Memory B cell (primary cell): ENCODE measurements at places on chromosomes 7 and 10.
A peak's percentile ranks its signal among the peaks of the same experiment; 100 is the strongest.

- H3K27ac ChIP-seq = no peak overlapping the region
- H3K36me3 ChIP-seq = no peaks in the 10 kb centered on the region
- no peak overlapping the region for H3K4me3 ChIP-seq
Measured at GRCh38 chr7:13743226-13743625, 246.2 kb downstream of the ETV1 start.

- no peak overlapping the region for H3K27ac ChIP-seq
- H3K27me3 ChIP-seq = peaks cover 2% of the 10 kb centered on the region
- H3K36me3 ChIP-seq = no peaks in the 10 kb centered on the region
Measured at GRCh38 chr10:10828623-10829022, 189.0 kb upstream of the CELF2 start.

GRCh38 chr10:107141524-107142061, 22.9 kb downstream of the SORCS1 start:
- DNase-seq = no peak
- H3K4me1 ChIP-seq = no peaks in the 10 kb centered on the region
- H3K27ac ChIP-seq = no peak overlapping the region

DNA sequence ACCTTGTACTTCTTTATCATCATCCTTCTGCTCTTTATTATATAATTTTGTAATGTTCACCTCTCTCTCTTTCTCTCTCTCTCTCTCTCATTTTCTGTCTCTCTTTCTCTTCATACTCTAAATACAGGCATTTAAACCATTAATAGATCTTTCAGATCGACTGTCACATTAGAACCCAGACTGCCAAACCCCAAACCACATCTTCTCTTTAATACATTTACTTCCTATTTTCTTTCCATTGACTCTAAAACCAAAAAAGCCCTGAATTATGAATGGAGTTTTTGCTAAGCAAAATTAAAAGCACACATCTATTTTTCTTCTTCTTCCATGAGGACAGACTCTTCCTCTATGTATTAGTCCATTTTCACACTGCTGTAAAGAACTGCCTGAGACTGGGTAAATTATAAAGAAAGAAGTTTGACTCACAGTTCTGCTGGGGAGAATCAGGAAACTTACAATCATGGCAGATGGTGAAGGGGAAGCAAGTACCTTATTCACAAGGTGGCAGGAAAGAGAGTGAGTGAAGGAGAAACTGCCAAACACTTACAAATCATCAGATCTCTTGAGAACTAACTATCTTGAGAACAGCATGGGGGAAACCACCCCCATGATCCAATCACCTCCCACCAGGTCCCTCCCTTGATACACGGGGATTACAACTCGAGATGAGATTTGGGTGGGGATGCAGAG, 272.7 kb upstream of the MGMT start:
- H3K27me3 ChIP-seq = peaks cover 6% of the 10 kb centered on the region
- DNase-seq = no peak
- no peak overlapping the region for H3K27ac ChIP-seq
- no peaks in the 10 kb centered on the region for H3K36me3 ChIP-seq

- no peak overlapping the region for H3K27ac ChIP-seq
- no peaks in the 10 kb centered on the region for H3K4me1 ChIP-seq
- H3K27me3 ChIP-seq = no peaks in the 10 kb centered on the region
- no peak overlapping the region for H3K4me3 ChIP-seq
- H3K36me3 ChIP-seq = no peaks in the 10 kb centered on the region
Measured at GRCh38 chr10:106636766-106637491, 527.6 kb downstream of the SORCS1 start.

GRCh38 chr10:78747401-78748234, 321.1 kb upstream of the ZMIZ1 start:
- H3K27ac ChIP-seq = no peak overlapping the region
- peaks cover 13% of the 10 kb centered on the region for H3K27me3 ChIP-seq
- DNase-seq = no peak
- H3K36me3 ChIP-seq = no peaks in the 10 kb centered on the region

DNA sequence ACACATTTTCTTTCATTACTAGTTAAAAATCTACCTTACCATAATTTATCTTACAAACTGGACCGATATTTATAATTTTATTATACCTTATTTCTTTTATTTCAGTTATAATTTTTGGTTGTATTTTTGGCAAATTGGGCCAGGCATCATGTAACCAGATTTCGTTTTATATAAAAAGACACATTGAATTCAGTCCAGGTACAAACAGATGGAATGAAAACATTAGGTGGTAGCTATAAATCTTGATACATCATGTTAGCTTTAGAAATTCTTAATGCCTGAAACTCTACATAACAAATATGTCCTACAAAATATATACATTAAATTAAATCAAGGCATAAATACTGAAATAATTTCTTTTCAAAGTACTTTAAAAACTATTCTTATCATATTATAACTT, 73.1 kb downstream of the SLC13A1 start:
- no peak for DNase-seq
- no peaks in the 10 kb centered on the region for H3K36me3 ChIP-seq
- H3K27ac ChIP-seq = no peak overlapping the region
- H3K4me3 ChIP-seq = no peak overlapping the region
- H3K4me1 ChIP-seq = no peaks in the 10 kb centered on the region

- no peaks in the 10 kb centered on the region for H3K4me1 ChIP-seq
- H3K4me3 ChIP-seq = no peak overlapping the region
- no peaks in the 10 kb centered on the region for H3K36me3 ChIP-seq
- DNase-seq = no peak
Measured at GRCh38 chr7:143979359-143979758, 20.8 kb upstream of the OR6B1 start.

- H3K27me3 ChIP-seq = no peaks in the 10 kb centered on the region
- H3K36me3 ChIP-seq = peaks cover 8% of the 10 kb centered on the region
- peaks cover 48% of the 10 kb centered on the region for H3K4me1 ChIP-seq
- peak overlapping the region; percentile 81 for H3K27ac ChIP-seq
- no peak for DNase-seq
- H3K4me3 ChIP-seq = no peak overlapping the region
Measured at GRCh38 chr7:47570649-47571050, 11.3 kb downstream of the TNS3 start.

- H3K4me3 ChIP-seq = no peak overlapping the region
- H3K36me3 ChIP-seq = no peaks in the 10 kb centered on the region
- DNase-seq = no peak
Measured at GRCh38 chr7:4931943-4932342, 27.0 kb downstream of the MMD2 start.

GRCh38 chr10:129075508-129075907, 391.5 kb upstream of the MGMT start:
- H3K4me1 ChIP-seq = no peaks in the 10 kb centered on the region
- H3K27me3 ChIP-seq = peaks cover 1% of the 10 kb centered on the region
- H3K27ac ChIP-seq = no peak overlapping the region
- no peak for DNase-seq
- H3K36me3 ChIP-seq = no peaks in the 10 kb centered on the region

- no peaks in the 10 kb centered on the region for H3K36me3 ChIP-seq
- no peak overlapping the region for H3K4me3 ChIP-seq
Measured at GRCh38 chr10:42980553-42981357, 96.1 kb upstream of the RET start.

GRCh38 chr10:3835770-3836169, 50.8 kb upstream of the KLF6 start:
- H3K4me3 ChIP-seq = no peak overlapping the region
- no peak for DNase-seq
- no peaks in the 10 kb centered on the region for H3K27me3 ChIP-seq
- H3K27ac ChIP-seq = peak overlapping the region; percentile 72
- H3K4me1 ChIP-seq = peaks cover 9% of the 10 kb centered on the region

- no peak overlapping the region for H3K4me3 ChIP-seq
- no peaks in the 10 kb centered on the region for H3K4me1 ChIP-seq
- peaks cover 6% of the 10 kb centered on the region for H3K36me3 ChIP-seq
- H3K27ac ChIP-seq = no peak overlapping the region
Measured at GRCh38 chr10:71948496-71949067, 15.6 kb upstream of the CHST3 start.

DNA sequence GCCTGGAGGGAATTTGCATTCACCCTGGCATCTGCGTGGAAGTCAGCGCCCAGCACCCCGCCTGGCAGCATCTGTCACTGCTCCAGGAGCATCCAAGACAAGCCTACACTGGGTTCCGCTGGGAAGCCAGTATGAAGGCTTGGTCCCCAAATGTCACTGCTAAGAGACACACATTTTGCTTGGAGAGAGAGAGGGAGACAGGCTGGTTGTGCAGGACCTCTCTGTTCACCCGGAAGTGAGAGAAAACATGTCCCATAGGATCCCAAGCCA, 119.5 kb downstream of the SEC23IP start:
- H3K27me3 ChIP-seq = peaks cover 10% of the 10 kb centered on the region
- DNase-seq = no peak
- H3K36me3 ChIP-seq = no peaks in the 10 kb centered on the region
- H3K27ac ChIP-seq = no peak overlapping the region
- no peak overlapping the region for H3K4me3 ChIP-seq
- no peaks in the 10 kb centered on the region for H3K4me1 ChIP-seq

GRCh38 chr10:5575482-5576153, 50.9 kb downstream of the CALML3 start:
- H3K27me3 ChIP-seq = peaks cover 11% of the 10 kb centered on the region
- no peak overlapping the region for H3K27ac ChIP-seq
- H3K4me1 ChIP-seq = peaks cover 14% of the 10 kb centered on the region
- H3K4me3 ChIP-seq = no peak overlapping the region
- H3K36me3 ChIP-seq = no peaks in the 10 kb centered on the region
